Effector CD8-positive, alpha-beta T cell (primary cell): ENCODE measurements at places on chromosomes 2 and 18.

GRCh38 chr18:27556741-27557140, 371.6 kb upstream of the CHST9 start:
- DNase-seq: no peak

DNA sequence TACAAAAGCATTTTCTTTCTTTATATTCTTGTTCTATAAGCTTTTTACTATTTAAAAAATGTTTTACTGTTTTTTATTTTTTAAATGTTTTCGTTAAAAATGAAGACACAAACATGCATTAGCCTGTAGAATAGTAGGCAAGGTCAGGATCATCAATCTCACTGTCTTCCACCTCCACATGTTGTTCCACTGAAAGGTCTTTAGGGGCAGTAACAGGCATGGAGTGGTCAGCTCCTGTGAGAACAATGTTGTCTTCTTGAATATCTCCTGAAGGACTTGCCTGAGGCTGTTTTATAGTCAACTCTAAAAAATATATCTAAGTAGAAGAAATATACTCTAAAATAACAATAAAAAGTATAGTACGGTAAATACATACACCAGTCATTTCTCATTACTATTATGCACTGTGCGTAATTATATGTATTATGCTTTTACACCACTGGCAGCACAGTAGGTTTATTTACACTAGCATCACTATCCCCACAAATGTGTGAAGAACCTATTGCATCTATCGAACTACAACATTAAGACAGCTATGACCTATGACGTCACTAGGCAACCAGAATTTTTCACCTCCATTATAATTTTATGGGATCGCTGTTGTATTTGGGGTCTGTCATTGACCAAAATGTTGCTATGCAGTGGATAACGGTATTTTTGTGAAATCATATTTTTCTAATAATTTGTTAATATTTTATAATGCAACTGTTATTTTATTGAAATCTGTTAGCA, 764.3 kb downstream of the METTL4 start:
- no peak for DNase-seq

- no peak for DNase-seq
Observed at GRCh38 chr2:220460257-220460985, 833.0 kb downstream of the SLC4A3 start.

DNA sequence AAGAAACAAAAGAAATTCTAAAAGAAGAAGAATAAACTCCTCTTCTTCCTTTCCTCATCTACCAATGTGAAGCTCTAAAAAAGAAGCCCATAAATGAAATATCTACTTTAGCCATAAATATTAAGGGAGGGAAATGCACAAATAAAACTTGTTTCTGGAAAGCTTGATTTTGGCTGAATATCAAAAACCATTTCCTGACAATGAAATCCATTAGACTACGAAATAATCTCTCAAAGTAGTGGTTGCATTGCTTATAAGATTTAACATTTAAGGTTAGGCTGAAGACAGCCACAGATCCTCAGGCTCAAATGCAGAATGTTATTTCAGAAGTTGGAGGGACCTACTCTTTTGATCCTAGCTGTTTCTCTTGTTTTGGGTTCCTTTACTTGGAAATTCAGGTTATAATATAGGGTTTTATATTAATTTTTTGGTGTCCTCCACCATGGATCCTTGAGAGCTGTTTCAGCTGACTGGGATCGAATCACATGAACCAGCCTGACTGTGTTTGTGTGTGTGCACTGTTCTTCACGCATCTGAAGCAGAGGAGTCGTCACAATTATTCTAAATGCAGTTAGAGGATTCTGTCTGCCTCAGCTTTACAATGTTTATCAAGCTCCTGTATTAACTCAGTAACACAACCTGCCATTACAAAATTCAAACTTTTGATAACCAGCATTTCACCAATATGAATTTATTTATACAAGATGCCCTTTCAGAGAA, 474.8 kb downstream of the ARHGAP15 start:
- DNase-seq: no peak

DNA sequence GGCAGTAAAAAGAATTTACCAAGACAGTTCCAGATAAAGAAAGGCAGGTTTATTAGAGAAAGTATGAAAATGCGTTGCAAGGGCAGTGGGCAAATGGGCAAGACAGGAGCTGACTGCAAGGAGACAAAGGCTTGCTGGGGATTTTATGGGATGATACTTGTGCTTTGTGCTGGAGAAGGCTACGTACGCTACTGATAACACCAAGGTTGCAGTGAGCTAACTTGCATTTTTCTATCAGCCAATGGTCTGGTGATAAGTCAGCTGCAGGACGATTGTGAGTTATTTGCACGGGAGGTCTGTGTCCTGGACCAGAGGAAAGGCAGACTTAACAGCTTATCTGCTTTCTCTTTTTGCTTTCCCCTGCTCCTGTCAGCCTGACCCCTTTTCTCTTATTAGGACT, 116.5 kb downstream of the PMS1 start:
- DNase-seq: no peak

GRCh38 chr2:79824086-79824786, 311.4 kb downstream of the CTNNA2 start:
- no peak for DNase-seq

DNA sequence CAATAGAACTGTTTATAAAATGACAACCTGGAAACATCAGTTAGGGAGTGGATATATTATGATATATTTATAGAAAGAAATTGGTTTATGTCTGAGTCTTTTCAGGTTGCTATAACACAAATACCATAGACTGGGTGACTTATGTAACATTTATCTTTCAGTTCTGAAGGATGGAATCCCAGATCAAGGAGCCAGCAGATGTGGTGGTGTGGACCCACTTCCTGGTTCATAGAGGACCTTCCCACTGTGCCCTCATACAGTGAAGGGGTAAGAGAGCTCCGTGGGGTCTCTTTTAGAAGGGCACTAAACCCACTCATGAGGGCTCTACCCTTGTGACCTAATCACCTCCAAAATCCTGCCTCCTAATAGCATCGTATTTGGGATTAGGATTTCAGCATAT, 86.7 kb downstream of the BCL2 start:
- DNase-seq: no peak
